ENCODE measurements at places on chromosomes 4 and X.

DNA sequence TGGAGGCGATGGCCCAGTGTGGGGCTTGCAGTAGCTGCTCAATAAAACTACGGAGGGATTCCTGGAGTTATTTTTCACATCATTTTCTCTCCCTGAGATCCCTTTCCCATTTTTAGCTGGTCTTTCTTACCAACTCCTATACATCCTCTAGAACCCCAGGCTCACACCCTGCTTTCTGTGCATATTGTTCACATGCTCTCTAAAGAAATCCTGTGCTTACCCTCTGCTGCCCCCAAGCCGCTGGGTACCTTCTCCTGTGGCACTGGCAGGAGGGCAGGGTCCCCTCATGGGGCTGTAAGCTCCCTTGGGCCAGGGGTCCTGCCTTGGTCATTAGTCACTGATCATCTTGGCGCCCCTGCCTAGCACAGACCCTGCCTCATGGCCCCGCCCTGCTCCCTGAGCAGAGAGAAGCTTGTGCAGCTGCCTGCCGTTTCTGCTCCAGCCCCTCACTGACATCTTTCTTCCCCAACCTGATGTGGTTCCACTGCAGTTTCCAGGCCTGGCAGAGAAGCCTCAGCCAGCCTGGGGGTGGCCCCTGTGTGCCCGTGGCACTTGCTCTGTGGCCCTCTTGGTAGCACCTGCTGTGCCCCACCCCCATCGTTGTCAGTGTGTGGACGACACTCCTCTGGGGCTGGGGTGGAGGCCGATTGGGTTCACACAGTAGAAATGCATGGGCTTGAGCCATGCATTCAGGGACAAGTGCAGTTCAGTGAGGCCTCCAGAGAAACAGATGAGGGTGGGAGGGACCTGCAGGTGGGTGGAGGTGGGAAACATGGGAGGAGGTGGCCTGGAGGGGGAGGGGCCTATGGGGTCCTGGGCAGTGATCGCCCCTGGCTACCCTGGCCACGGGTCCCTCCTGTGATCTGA lies 69.5 kb downstream of the WFS1 start:
- DNase-seq = no peak

- DNase-seq = no peak
Measured at GRCh38 chrX:129793604-129794191, 13.9 kb downstream of the SASH3 start.

GRCh38 chr4:33566649-33567048 lies 2677.7 kb downstream of the ARAP2 start:
- DNase-seq = no peak

GRCh38 chr4:145822581-145822980 lies 116.0 kb downstream of the ZNF827 start:
- DNase-seq = no peak

DNA sequence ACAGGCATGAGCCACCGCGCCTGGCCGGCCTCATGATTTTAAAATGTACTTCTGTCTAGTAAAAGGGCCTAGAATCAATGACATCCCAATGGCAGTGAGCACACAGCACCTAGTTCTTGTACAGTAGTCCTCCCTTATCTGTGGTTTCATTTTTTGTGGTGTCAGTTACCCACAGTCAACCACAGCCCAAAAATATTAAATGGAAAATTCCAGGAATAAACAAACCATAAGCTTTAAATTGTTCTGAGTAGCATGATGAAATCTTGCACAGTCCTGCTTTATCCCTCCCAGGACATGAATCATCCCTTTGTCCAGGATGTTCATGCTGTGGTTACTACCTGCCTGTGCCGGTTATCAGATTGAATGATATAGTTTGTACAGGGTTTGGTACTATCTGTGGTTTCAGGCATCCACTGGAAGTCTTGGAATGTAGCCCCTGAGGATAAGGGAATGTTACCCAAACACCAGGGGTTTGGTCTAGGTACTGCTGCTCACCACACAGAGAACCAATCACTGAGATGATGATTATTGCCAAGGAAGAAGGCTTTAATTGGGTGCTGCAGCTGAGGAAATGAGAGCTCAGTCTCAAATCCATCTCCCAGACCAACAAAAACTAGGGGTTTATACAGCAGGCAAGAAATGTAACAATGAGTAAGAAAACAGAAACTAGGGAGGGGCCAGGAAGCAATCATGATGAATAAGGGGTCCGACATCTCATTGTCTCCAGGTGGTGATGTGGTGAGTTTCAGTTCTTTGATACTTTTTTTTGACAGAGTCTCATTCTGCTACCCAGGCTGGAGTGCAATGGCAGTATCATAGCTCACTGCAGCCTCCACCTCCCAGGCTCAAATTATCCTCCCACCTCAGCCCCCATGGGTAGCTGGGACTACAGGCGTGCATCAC lies 16.2 kb upstream of the FHL1 start:
- DNase-seq = no peak

DNA sequence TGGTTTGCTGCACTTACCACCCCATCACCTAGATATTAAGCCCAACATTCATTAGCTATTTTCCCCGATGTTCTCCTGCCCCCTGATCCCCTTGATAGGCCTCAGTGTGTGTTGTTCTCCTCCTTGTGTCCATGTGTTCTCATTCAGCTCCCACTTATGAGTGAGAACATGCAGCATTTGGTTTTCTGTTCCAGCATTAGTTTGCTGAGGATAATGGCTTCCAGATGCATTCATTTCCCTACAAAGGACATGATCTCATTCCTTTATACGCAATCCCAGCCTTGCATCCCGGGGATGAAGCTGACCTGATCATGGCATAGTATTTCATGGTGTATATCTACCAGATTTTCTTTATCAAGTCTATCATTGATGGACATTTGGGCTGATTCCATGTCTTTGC lies 99.0 kb upstream of the DCAF12L2 start:
- no peak for DNase-seq

DNA sequence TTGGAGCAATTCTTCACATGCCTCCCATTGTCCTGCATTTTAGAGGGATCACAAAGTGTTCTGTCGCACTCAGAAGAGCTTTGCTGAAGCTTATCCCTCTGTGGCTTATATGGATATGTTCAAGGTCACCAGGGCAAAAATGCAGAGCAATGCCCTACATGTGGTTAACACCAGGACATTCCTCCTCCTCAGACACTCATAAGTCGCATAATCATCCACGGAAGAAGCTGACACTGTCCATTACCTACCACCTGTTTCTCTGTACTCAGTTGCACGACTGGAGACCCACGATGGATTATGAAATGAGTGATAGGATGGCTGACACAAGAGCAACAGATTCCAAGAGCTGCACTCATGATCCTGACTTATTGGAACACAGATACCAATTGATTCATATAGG lies 68.7 kb upstream of the PRDX4 start:
- no peak for DNase-seq

GRCh38 chr4:179662522-179662921 lies 2220.3 kb upstream of the AGA start:
- no peak for DNase-seq

GRCh38 chr4:42048394-42048793 lies 58.1 kb downstream of the SLC30A9 start:
- no peak for DNase-seq

DNA sequence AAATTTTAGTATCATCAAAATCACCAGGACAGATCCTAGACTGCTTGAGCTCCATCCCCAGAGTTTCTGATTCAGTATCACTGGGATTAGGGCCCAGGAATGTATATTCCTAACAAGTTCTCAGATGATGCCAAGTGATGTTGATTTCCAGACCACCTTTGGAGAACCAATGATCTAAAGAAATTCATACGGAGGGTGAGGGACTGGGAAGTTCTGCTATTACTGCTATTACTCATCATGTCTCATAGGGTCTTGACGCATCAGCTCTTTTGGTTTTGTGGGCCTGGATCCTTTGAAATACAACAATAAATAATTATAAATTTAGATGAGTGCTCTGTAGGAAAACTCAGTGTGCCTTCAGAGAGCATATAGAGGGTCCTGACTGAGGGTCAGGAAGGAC lies 59.8 kb upstream of the LGI2 start:
- no peak for DNase-seq

GRCh38 chr4:126038502-126039144 lies 723.9 kb downstream of the FAT4 start:
- no peak for DNase-seq
